ENCODE measurements at places on chromosomes 13 and 19.

DNA sequence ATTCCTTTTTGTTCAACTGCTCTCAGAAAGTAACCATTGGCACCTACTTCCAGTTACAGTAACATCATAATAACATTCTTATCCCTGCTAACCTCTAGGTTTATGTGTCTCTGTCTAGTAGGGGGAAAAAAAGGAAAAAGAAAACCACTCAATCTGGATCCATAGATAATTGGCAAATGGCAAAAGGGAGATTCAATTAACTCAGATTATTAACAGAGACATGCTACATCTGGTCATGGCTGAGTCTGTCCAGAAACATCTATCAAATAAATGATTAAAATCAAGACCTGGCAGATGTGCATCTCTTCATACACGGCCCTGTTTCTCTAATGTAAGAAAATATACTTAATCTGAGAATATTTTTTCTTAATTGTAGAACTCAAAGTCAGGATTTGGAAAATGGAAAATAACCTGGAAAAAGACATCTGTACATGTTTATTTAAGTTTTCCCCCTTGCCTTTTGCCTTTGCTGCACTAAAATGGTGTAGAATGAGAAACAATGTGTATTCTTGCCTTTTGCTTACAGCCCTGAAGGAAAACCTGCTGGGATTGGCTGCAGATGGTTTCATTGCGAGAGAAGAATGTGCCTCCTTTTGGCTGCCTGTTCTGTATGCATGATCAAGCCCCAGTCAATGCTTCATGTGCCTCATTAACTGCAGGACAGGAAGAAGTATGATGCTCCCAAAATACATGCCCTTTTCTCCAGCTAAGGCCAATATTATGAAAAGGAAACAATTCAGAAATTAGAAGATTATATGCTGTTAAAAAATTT lies 921.6 kb upstream of the PCDH20 start:
- DNase-seq = no peak

GRCh38 chr13:100154842-100155416 lies 66.0 kb downstream of the PCCA start:
- no peak for DNase-seq

DNA sequence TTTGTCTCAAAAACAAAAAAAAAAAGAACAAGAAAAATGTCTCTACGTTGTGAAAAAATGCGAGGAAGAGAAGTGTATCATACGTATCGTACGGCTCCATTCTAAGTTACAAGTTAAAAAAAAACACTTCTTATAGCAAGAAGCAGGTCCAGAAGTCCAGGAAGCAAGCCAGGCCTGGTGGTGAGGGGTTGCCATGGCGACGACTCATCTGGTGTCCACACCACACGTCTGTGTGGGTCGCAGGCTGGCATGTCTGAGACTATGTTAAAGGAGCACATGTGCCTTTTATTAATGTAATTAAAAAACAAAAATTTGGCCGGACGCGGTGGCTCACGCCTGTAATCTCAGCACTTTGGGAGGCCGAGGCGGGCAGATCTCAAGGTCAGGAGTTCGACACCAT lies 5.9 kb downstream of the MED16 start:
- DNase-seq = no peak

DNA sequence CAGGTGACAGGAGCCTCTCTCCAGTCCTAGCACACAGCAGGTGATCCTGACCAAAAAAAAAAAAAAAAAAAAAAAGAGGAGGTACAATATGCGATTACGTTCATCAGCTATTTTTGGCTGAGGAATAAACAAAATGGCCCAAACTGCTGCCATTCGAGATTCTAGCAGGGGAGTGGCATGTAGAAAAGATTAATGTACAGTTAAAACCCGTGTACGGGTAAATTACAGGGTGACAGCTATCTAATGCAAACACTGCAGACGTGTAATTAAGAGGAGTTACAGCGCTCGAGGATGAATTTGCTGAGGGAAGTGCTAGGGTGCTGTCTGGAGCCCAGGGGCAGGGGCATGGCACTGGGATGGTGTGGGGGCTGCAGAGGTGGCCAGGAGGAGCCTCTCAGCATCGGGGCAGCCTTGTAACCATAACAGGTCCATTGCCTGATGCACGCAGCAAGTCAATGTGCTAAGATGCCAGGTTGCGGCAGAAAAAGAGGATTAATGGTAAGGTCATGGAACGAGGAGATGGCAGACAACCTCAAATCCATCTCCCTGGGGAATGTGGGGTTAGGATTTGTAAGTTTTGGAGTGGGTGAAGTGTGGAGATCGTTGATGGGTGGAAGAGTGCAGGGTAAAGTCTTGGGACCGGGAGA lies 17.4 kb downstream of the CHST8 start:
- no peak for DNase-seq

DNA sequence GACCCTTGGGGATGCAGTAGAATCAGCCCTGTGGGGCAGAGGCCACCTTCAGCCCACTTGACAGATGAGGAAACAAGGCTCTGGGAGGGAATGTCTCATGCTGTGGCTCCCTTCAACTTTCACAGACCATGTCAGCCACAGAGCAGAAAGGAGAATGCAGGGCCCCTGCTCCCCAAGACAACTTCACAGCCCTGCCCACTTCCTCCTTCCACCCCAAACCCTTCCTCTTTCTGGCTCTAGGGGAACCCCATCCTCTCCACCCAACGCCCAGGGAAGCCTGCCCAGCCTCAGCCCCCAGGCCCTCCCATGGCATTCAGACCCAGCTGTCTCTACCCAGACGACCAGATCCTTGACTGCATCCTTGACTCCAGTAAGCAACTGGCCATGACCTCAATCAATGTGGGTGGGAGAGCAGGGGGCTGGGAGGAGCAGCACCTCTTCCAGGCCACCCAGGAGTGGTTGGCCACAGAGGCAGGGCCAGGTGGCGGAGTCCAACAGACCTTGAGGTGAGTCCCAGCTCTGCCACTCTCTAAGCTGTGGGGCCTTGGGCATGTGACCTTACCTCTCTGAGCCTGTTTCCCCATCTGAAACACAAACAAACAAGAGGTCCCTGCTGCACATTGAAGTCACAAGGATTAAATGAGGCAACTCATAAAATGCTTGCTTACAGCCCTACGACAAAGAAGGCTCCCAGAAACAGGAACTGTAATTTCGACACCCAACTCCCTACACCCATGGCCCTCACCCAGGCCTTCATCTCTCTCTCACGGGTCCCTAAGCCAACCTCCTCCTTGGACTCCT lies 15.8 kb downstream of the DEDD2 start:
- DNase-seq = no peak

DNA sequence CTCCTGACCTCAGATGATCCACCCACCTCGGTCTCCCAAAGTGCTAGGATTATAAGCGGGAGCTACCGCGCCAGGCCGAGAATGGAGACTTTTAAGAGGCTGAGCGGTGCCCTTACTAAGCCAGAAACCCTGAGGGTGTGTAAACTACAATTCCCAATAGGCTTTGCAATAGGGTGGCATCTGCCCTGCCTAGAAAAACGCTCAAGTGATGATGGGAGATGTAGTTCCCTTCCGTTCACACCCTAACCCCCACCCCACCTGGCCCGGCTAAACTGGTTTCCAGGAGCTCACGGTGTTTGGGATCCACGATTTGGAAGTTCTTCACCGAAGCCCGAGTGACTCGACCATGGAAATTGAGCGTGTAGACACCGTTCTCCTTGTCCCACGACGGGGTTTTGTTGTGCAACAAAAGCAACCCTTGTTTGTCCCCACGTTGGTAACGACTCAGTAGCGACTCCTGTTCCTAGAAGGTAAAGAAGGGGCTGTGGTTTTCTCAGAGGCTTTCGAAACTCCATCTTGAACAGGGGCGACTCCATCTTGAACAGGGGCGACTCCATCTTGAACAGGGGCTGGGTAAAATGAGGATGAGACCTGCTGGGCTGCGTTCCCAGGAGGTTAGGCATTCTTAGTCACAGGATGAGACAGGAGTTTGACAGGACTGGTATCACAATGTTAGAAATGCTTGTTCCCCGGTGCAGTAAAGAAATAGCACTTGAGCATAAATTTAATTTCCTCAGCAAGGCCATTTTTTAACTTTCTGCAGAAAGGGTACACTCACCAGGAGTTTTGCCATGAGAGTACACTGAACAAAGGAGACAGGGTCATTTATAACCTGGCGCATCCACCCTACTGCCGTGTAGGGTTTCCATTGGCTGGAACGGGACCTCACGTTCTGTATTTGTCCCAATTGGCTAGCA lies 9.8 kb downstream of the PPP1R15A start:
- no peak for DNase-seq

DNA sequence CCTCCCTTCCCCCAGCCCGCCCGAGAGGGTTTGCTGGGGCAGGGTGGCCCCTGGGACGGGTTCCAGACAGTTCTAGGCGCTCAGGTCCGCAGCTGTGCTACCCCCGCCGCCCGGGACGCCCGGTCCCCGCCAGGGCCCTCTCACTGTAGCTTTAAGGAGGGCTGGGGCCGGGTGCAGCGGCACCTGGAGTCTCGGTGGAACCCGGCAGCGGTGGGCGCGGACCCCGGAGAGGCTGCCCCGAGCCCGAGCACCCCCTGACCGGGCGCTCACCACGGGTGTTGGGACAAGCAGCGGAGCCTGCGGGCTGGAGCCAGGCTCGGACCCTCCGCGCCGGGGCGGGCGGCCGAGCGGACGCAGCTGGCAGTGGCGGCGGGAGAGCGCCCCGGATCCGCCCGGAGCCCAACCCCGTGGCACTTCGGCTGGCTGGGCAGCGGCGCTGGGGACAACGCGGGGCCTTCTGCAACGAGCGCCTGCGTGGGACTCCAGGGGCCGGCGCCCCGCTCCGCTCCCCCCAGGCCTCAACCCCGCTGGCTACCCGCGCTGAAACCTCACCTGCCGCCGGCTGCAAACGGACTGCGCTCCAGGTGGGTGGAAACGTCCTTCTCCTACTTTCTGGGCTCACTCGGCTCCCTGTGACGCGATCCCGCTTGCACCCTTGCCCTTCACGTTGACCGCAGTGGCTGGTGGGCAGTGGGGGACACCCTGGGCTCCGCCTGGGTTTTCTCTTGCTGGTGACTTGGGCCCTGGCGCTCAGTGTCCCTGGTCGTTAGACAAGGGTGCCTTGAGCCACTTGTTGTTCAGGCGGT lies 81.1 kb downstream of the ZNF429 start:
- DNase-seq = no peak

GRCh38 chr19:39401070-39401548 lies 5.5 kb upstream of the ZFP36 start:
- DNase-seq = no peak

- DNase-seq = no peak
These were observed 1725.2 kb downstream of the EFNB2 start for GRCh38 chr13:104810242-104810641.

- no peak for DNase-seq
These were observed 14.6 kb downstream of the ZNF254 start for GRCh38 chr19:24101459-24102115.

GRCh38 chr13:70172946-70173597 lies 64.8 kb upstream of the KLHL1 start:
- DNase-seq = no peak

- no peak for DNase-seq
These were observed 387.2 kb downstream of the GPC5 start for GRCh38 chr13:91785431-91786119.

DNA sequence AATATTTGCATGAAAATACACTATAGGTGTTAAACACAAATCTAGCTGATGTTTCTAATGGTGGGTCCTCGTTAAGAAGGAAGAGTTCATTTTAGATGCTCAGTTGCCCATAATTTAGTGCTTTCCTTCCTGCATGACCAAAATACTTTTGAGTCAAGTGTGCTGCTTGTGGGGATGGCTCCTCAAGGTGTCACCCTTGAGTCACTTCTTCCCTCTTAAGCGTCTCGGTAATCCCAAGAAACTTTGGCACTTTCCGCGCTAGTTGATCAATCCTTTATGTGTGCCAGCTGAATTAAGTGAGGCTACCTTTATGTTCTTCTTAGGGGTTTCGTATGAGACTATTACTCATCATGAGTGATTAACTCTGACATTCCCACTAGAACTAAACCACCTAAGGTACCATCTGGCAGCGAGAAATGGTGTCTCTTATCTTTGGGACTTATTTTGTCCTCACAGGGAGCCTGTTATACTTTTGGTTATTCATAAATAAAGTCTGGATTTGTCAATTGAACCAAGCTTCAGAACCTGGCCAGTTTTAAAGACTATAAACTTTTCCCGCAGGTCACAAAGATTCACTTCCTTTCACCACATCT lies 106.8 kb downstream of the NHLRC3 start:
- peak; percentile 2 for DNase-seq

DNA sequence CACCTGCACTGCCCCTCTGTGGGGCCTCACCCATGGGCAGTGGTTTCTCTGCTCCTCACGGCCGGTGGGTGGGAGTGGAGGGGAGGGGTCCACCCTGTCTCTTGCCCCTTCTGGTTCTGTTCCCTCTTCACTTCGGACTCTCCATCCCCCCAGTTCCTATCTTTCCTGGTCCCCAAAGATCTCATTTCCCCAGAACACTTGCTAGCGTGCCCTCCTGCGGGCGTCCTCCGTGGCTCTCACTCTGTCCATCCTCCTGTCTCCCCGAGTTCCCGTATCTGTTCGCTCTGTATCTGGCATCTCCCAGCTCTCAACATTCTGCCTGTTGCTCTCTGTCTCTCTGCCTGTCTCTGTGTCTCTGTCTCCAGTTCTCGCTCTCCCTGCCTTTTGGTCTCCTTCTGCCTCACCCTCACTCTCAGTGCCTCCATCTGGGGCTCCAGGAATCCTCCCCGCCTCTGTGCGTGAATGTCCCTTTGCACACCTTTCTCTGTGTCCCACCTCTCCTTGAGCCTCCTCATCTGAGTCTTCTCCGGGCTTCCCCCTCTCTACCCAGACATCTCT lies 363 bp downstream of the SPIB start:
- DNase-seq = no peak

GRCh38 chr19:1106841-1107660 lies 3.3 kb downstream of the GPX4 start:
- DNase-seq = no peak

DNA sequence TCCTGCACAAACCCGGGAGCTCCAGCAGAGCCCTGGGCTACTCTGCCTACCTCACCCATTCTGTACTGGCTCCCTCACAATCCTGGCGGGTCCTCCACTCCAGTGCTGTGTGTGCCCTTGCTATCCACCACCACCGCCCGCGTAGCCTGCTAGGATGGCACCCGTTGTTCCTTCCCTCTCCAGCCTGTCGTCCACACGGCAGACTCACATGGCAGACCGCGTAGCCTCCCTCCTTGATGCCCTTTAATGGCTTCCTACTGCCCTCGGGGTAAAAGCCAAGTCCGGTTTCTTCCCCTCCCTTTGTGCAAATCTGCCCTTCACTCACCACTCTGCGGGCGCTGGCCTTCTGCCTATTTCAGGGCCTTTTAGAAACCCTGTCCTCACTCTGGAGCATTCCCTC lies 106.6 kb downstream of the RAB20 start:
- no peak for DNase-seq

Data from nucleus accumbens (tissue), 56 donors.